GM23248 (cell line): ENCODE measurements at places on chromosomes 5 and 9.

- no peak for DNase-seq
Measured at GRCh38 chr9:82790875-82791274, 272.1 kb downstream of the RASEF start.

DNA sequence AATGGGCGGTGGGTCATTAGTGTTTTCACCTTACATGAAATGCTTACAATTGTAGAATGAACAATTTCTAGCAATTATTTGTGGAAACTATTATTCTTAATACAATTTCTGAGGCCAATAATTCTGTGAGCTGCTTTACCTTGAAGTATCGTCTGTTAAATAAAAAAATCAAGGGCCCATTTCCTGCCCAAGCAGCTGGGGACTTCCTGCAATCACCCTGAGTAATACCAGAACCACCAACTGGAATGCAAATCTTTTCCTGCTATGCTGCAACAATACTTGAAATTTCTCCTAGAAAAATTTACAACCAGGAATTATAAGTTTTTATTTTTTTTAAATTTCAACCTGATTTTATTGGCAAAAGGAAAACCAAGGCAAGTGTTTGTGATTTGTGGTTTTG, 52.6 kb downstream of the ADAMTS16 start:
- DNase-seq = no peak

DNA sequence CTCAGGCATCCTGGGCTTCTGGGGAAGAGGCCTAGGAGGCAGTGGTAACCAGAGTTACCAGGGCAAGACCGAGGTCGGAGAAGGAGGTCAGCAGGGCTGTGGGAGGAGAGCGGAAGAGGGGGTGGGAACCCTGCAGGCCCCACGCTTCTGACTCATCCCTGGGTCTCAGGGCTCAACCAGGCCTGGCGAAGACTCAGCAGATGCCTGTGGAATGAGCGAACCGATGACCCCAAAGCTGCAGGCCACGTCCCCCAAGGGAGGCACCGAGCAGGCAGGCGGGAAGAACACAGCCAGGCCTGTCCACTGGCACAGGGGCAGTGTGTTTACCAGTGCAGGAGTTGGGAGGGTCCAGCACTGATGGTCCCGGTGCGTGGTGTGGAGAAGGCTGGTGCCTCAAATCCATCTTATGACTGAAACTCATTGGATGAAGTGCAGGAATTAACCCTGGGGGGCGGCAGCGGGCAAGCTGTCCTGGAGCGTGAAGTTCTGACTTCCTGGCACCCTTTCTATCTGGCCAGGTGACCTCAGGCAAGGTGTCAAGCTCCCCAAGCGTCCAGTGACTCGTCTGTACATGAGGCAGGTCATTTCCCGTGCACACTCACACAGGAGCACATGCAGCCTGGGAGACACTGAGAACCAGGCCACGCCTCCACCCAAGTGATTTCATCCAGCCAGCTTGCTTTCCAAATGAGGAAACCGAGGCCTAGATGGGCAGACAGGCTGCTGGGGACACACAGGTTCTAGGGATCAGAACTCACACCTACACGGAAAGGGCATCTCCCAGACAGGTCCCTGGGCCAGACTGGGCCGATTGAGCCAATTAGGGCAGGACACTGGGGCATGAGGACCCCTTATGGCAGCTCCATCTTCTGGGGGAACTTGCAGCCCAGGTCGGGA, 69.1 kb downstream of the ADAMTS2 start:
- peak; percentile 99 for DNase-seq

GRCh38 chr5:178293815-178294214, 61.2 kb upstream of the PHYKPL start:
- no peak for DNase-seq

DNA sequence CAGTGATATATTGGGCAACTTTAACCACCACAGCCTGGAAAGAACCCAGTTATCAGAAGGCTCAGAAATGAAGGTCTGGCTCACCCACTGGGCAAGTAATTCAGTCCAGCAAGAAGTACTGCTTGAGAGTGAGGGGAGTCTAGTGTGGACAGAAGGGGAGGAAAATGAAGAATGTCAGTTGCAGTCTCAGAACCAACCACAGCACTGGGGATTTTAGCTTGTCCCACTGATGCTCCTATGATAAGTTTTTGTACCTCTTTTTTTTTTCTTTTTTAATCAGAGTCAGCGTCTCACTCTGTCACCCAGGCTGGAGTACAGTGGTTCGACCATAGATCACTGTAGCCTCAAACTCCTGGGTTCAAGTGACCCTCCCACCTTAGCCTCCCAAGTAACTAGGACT, 9.4 kb upstream of the CD72 start:
- no peak for DNase-seq

DNA sequence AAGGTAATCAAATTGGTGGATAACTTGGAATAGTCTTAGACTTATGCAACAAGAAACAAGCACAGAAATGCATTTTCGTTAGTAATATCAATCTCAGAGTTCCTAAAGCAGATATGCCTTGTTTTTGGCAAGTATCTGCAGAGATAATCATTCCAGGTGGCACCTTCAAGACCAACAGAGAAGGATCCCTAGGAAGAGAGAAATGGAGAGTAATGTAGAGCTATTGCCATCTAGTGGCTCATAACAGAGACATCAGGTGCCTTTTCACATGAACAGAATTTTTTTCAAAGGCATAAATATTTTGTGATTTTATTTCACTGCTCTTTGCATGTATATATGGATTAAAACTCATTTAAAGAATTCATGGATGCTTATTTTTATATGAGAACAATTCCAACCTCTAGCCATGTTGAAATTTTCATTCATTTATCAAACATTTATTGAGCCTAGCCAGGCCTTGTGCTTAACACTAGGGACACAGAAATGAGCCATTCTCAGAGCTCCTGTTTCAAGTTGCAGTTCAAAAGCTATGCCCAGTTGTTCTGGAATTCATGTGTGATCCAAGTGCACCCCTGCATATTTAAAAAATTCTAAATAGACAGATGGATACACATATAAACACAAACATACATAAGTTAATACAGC, 117.5 kb upstream of the OR13F1 start:
- DNase-seq = peak; percentile 65

GRCh38 chr5:169350759-169351240, 49.9 kb upstream of the SLIT3 start:
- DNase-seq = peak; percentile 100

DNA sequence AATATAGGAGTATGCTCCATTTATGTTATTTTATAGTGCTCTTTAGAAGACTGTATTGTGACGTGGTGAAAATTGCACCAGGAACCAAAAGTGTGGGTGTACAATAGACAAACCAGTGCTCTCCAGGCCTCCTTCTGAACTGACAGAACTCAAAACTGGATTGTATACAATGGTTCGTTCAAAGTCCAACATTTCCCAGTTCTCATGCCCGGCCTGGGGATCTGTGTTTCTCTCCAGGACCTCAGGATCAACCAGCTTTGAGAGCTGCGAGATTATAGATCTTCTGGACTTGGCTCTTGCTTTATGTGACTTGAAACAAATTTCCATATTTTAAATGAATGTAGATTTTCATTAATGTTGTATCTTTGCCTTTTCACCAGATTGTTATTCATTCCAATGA, 60.8 kb upstream of the CER1 start:
- no peak for DNase-seq

- DNase-seq = no peak
Measured at GRCh38 chr5:172371684-172372083, 82.6 kb downstream of the SH3PXD2B start.

DNA sequence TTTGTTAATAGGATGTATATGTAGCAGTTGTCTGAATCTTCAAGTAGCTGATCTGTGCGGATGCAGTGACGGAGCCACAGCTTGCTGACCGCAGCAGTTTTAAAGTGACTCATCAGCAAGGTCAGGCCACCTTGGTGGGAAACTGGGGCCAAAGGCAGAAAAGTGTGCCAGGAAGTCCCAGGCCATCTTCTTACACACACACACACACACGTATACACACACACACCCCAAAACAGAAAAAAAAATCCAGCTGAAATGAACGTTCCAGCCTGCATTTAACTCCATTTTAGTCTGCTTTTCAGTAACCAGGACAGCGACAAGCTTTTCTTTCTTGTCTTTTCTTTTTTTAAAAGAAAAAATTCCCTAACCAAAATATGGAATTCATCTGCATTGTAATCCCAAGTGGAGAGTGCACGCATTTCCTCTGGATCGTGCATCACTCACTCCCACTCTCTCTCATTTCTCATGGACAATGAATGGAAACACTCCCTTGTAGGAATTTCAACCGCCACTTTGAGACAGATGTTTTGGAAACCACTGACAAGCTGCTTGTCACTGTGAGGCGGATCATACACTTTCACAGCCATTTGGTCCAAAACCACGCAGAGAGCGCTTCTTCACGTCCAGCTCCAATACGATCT, 103.9 kb downstream of the LHFPL2 start:
- DNase-seq = peak; percentile 71

GRCh38 chr5:59709346-59709821, 184.1 kb downstream of the PDE4D start:
- DNase-seq = no peak

DNA sequence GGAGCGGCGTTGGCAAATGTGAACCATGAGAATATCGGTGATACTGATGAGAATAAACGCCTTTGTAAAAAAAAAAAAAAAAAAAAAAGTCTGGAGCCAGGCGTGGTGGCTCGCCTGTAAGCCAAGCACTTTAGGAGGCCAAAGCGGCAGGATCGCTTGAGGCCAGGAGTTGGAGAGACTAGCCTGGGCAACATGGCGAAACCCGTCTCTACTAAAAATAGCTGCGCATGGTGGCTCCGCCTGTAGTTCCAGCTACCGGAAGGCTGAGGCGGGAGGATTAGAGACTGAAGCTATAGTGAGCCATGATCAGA, 425 bp upstream of the NFX1 start:
- DNase-seq = no peak

- no peak for DNase-seq
Measured at GRCh38 chr9:134320868-134321471, 5.3 kb upstream of the RXRA start.

- peak; percentile 47 for DNase-seq
Measured at GRCh38 chr9:137804908-137805630, 72.5 kb upstream of the CACNA1B start.

GRCh38 chr9:88476491-88477271, 58.3 kb upstream of the NXNL2 start:
- DNase-seq = peak; percentile 13

DNA sequence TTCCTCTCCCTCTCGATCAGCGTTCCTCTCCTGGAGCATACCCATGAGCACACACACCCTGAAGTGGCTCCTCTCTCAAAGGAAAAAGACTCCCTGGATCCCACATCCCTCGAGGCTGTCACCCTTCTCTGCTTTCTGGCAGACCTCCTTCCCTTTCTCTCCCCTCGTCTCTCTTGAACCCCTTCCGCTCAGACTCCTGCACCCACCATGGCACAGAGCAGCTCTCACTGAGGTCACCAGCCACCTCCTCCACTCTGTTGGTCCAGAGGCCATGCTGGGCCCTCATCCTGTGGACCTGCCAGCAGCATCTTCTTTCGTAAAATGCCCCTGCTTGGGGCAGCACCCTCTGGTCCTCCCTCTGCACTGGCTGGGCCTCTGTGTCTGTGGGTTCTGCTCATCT, 5.7 kb downstream of the B4GALT7 start:
- no peak for DNase-seq

DNA sequence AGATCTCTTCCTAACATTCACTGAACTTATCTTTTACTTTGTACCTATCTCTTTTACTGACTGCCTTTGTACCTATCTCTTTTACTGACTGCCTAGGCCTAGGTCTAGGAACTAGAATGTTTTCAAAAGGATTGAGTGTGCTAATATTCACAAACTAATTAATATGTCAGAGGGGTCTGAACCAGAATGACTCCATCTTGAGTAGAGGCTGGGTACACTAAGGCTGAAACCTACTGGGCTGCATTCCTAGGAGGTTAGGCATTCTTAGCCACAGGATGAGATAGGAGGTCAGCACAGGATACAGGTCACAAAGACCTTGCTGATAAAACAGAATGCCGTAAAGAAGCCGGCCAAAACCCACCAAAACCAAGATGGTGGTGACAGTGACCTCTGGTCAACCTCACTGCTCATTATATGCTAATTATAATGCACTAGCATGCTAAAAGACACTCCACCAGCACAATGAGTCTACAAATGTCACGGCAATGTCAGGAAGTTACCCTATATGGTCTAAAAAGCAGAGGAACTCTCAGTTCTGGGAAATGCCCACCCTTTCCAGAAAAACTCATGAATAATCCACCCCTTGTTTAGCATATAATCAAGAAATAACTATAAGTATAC, 2.5 kb upstream of the RHOBTB3 start:
- peak; percentile 19 for DNase-seq

- no peak for DNase-seq
Measured at GRCh38 chr5:149221326-149221725, 50.3 kb upstream of the AFAP1L1 start.

DNA sequence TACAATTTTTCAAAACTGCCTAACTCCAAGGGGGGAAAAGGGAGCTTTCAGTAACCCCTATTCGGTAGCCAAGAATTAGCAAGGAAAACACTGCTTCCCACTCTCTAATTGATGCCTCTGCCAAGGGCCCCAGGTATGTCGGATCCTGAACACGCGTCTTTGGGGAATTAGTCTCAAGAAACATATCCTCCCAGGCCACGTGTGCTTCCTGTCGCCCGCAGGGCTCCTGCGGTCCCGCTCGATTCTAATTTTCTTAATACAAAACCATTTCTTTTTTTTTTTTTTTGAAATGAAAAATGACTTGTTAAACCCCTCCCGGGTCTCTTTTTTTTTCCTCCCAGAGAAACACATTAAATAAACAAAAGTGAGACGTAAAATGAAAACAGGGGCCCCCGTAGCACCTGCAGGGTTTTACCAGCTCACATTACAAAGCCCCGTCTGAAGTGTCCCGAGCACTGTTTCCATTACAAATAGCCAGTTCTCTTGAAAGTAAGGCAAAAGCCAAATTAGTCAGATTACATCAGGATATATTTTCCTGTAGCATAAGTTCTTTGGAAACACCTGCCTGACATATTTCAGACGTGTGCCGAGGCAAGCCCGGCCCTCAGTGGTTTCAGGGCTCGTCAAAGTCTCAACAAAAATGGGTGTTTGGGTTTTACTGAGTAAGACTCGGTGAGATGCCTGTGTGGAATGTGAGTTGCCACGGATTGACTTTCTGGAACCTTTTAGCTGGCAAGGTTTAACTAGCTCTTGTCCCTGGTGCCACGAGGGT, 21.5 kb downstream of the SMIM23 start:
- peak; percentile 62 for DNase-seq

- DNase-seq = no peak
Measured at GRCh38 chr9:87868175-87868574, 14.5 kb upstream of the SPATA31E1 start.

DNA sequence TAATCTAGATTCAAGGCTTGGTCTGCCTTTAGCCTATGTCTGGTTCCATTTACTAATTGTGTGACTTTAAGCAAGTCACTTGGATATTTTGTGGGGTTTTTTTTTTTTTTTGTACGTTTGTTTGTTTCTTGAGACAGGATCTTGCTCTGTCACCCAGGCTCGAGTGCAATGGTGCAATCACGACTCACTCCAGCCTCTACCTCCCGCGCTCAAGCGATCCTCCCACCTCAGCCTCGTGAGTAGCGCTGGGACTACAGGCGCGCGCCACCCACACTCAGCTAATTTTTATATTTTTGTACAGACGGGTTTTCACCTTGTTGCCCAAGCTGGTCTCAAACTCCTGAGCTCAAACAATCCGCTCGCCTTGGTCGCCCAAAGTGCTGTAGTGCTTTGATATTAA, 1.1 kb upstream of the PFDN1 start:
- DNase-seq = no peak

GRCh38 chr5:103232393-103232999, 26.1 kb upstream of the MACIR start:
- DNase-seq = peak; percentile 69
